Stimulated activated CD4-positive, alpha-beta T cell treated with anti-CD3 and anti-CD28 coated beads, Interleukin-15, amount 100 ng/mL, for 1 hour (primary cell): ENCODE measurements at places on chromosomes 3 and 15.

- peak; percentile 74 for DNase-seq
Measured at GRCh38 chr3:150787741-150788370, 24.9 kb upstream of the SIAH2 start.

DNA sequence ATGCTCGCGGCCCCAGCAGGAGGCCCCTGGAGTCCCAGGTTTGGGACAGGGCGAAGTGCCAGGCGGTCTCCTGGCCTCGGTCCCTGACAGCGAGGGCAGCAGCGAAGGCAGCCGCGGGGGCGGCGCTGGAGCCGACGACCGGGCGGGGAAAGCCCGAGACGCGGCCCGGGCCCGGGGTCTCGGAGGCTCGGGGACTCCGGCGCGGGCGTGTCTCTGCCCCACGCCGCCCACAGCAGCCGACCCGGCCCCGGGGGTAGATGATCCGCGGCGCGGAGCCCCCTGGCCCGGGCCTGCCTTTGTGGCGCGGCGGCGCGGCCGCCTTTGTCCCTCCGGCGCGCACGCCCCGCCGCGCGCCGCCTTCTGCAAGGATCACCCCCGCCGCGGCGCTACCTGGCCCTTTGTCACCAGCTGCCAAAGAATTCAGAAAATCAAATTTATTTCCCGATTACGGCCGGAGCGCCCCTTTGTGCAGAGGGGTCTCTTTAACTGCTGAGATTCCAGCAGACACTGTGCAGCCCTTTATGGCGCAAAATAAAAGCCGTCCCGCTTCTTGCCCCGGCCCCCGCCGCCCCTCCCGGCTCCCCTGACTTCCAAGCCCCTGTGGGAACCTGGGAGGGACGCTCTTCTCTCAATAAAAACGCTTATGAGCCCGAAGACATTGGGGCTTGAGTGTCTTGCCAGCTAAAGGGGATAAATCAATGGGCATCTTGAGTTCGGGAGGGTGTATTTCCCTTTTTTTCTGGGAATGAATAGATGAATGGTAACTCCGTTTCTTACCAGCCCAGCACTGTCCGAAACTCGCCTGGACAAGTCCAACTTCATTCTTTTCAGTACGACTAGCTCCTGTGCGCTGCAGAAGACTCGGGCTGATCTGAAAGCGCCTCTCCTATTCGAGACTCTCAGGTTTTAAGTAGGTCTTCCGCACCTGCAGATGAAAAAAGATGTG lies 68.4 kb downstream of the HES1 start:
- DNase-seq: no peak

- no peak for DNase-seq
Measured at GRCh38 chr15:57618325-57618724, 26.6 kb downstream of the MYZAP start.

DNA sequence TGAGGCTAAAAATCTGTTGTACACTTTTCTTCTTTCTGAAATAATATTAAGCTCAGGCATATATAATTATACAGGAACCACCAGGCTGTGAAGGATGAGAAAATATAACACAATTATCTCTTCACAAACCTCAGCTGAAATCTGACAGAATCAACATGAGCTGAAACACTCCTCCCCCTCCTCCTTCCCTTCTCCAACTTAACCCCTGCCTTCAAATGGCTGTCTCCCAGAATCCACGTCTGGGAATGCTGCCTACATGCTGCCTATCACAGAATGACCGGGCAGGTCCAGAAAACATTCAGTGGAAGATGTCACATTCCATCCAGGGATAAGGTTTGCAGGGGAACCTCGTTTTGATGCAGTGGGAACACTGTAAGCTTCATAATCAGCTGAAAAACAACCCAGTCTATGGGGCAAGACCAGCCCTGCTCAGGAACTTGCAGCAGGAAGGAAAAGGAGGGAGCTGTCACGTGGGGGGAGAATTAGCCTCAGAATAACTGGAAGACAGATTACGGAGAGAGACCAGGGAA lies 44.0 kb upstream of the SEMA6D start:
- DNase-seq: no peak

DNA sequence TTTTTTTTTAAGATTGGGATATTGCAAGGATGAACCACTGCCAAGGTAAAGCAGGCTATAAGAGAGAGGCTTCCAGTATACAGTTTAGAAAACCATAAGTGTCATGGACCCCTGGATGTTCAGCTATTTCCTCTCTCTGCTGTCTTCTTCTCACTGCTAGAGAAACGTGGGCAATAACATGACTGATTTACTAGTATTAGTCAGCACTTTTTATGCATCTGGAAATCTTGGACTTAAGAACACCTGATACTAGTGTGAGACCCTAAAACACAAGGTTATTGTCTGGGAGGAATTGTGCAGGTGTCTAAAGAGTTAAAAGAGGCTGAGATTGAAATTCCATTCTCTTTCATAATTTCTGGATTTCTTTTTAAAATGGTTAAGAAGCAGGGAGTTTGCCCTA lies 460.6 kb upstream of the MCTP2 start:
- DNase-seq: no peak

DNA sequence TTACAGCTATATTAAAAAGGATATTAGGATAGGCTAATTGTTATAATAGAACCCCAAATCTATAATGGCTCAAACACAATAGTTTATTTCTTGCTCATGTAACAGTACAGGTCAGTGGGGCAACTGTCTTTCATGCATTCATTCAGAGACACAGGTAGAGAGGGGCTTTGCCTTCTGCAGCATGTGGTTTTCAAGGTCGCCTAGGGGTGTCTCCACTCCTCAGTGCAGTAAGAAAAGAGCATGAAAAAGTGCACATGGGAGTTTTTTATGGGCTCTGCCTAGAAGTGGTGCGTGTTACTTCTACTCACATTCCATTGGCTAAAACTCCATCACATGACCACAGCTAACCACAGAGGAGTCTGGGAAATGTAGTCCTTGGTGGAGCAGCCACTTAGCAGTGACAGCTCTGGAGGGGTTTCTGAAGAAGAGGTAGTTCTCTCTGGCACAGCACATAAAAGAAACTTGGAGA lies 1.8 kb downstream of the ZBTB38 start:
- DNase-seq: no peak

GRCh38 chr15:65410036-65410435 lies 12.7 kb downstream of the IGDCC4 start:
- DNase-seq: no peak
